ENCODE measurements at places on chromosomes 7 and 10.

- DNase-seq: no peak
Measured at GRCh38 chr7:6701860-6702259, 4.9 kb downstream of the ZNF12 start.

- peak; percentile 19 for DNase-seq
Measured at GRCh38 chr7:145106001-145106400, 270.1 kb upstream of the TPK1 start.

DNA sequence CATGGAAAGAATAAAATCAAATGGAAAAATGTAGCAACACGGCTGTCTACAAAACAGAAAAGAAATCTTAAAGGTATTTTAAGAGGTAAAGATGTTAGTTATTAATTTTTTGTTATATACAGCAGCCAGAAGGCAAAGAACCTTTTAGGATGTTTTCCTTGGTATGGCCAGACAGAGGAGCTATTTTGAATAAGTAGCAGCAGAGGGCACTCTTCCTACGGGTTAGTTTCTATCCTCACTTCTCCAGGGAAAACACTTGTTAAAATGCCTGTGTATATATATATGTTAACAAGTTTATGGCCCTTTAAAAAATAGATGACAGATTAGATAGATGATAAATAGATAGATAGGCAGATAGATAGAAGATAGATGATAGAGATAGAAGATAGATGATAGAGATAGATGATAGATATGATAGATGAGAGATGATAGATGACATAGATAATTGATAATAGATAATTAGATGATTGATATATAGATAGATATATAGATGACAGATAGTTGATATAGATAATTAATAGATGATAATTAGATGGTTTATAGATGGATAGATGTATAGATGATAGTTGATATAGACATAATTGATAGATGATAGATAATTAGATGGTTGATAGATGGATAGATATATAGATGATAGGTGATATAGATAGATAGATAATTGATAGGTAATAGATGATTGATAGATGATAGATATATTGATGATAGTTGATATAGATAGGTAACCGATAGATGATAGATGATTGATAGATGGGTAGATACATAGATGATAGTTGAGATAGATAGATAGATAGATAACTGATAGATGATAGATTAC, 57.8 kb upstream of the WIPF3 start:
- DNase-seq: no peak

GRCh38 chr10:132173185-132173584, 13.6 kb upstream of the DPYSL4 start:
- DNase-seq: no peak

- peak; percentile 12 for DNase-seq
Measured at GRCh38 chr10:133326745-133327650, 9.7 kb downstream of the CALY start.

DNA sequence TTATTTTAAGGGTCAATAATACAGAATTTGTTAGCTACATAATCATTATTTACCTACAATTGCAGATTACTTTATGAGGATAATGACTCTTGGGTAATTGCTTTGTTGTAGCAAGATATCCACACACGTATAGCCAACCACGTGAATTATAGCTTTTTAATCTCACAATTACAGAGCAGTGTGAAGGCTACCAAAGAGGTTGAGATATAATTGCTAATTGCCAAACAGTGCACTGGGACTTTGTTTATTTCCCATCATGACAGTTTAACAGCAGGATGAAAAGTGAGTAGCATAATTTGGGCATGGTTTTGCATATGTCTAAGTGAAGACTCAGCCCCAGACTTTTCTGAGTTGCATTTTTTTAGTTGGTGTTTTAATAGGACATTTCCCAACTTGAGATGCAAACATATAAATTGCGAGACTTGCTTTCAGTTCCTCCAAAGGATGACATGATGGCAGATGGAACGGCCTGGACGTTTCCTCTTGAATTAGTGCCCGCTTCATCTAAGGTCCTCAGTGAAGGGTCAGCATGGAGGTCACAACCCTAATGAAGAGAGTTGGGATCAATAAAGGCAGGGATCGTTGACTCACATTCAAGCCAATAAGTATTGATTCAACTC, 180.7 kb upstream of the GPR26 start:
- no peak for DNase-seq

Measured in right hindlimb (tissue), 1 donor.